ENCODE measurements at places on chromosomes 4 and X.

GRCh38 chr4:96354036-96354712 is 514.3 kb downstream of the PDHA2 start:
- DNase-seq: no peak

DNA sequence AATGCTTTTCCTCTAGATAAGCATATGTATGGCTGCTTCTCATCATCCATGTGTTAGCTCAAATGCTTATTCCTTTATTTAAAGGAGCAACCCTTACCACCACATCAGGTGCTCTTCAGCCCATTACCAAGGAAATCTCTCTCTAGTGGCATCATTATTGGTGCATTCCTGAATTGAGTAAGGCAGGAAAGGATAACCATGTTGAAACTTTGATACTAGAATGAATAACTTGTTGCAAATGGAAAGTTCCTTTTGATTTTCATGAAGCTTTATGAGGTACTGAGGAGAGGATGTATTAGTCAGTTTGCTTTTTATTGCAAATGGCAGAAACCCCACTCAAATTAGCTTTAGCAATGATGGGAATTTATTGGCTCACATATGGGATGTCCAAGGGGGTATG is 212.3 kb upstream of the FGF13 start:
- DNase-seq: no peak

DNA sequence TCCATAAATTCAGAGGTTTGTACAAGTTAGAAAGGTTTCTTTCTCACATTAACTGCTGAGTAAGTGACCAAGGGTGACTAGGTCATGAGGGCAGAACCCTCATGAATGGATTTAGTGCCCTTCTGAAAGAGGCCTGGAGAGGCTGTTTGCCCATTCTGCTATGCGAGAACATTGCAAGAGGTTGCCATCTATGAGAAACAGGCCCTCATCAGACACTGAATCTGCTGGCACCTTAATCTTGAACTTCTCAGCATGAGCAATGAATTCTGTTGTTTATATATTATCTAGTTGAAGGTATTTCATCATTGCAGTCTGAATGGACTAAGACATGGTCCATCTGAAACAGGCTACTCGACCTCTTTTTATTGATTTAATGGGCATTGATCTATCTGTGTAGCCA is 96.2 kb upstream of the GPRIN3 start:
- no peak for DNase-seq

- no peak for DNase-seq
These were observed 4.9 kb downstream of the LRPAP1 start for GRCh38 chr4:3527101-3527913.

- no peak for DNase-seq
These were observed 65.3 kb downstream of the EGF start for GRCh38 chr4:109977854-109978501.

GRCh38 chr4:37522996-37523395 is 163.2 kb downstream of the RELL1 start:
- no peak for DNase-seq

- DNase-seq: no peak
These were observed 427.7 kb upstream of the MAGEB2 start for GRCh38 chrX:29787656-29788055.

DNA sequence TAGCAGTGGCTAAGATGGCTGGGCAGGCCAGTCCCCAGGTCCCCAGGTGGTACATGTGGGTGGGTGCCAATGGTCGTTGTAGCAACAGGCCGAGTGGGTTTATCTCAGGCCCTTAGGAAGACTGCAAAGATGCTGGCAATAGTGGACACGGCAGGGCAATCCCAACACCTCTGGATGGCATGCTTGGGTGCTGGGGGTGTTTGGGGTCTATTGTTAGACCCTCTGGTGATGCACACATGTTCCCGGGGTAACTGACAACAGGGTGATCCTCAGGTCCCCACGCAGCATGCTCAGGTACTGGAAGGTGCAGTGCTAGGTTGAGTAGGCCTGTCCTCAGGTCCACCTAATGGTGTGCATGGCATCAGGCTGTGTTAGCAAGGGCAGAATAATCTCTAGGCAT is 267.5 kb downstream of the ANKRD50 start:
- DNase-seq: no peak

- DNase-seq: no peak
These were observed 156.8 kb upstream of the PSAPL1 start for GRCh38 chr4:7591409-7592053.

GRCh38 chr4:98733601-98734000 is 75.2 kb upstream of the TSPAN5 start:
- no peak for DNase-seq
